ENCODE measurements at places on chromosomes 16 and 17. TPM values are rescaled to one million over a fixed set of nuclear protein-coding genes. Genes with fewer than 3 reads are reported as not detected.

KRTAP2-1 gene
- not detected for total RNA-seq

GRIN2C gene
- total RNA-seq = 0.13 TPM

HS3ST4 gene
- 0.15 TPM for total RNA-seq

EFNB3 gene
- total RNA-seq = 1.9 TPM

- no peaks in the 10 kb centered on the region for H3K36me3 ChIP-seq
- H3K4me3 ChIP-seq = no peak overlapping the region
- peaks cover 39% of the 10 kb centered on the region for H3K4me1 ChIP-seq
- H3K27ac ChIP-seq = peak overlapping the region; percentile 69
- no peak for DNase-seq
- no peaks in the 10 kb centered on the region for H3K27me3 ChIP-seq
Observed at GRCh38 chr16:65658787-65659220, 536.9 kb upstream of the CDH11 start.

- DNase-seq = no peak
- no peak overlapping the region for H3K4me3 ChIP-seq
- H3K27ac ChIP-seq = no peak overlapping the region
- peaks cover 17% of the 10 kb centered on the region for H3K4me1 ChIP-seq
Observed at GRCh38 chr16:15765880-15766279, 90.9 kb downstream of the MYH11 start.

DNA sequence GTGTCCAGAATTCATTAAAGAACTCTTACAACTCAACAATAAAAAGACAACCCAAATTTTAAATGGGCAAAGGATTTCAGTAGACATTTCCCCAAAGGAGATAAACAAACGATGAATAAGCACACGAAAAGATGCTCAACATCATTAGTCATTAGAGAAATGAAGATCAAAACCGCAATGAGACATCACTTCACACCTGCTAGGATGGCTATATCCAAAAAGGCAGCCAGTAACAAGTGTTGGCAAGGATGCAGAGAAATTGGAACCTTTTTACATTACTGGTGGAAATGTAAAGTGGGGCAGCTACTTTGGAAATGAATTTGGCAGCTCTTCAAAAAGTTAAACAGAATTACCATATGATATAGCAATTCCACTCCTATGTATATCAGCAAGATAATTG lies 42.0 kb downstream of the PITPNM3 start:
- no peak overlapping the region for H3K4me3 ChIP-seq
- peaks cover 25% of the 10 kb centered on the region for H3K36me3 ChIP-seq
- no peaks in the 10 kb centered on the region for H3K27me3 ChIP-seq
- DNase-seq = no peak
- no peak overlapping the region for H3K27ac ChIP-seq
- H3K4me1 ChIP-seq = peaks cover under 1% of the 10 kb centered on the region

GRCh38 chr16:29922986-29923501 lies 3.0 kb downstream of the KCTD13 start:
- no peak overlapping the region for H3K27ac ChIP-seq
- DNase-seq = no peak
- H3K36me3 ChIP-seq = peaks cover 57% of the 10 kb centered on the region
- H3K4me1 ChIP-seq = peaks cover 15% of the 10 kb centered on the region
- H3K4me3 ChIP-seq = no peak overlapping the region

- no peaks in the 10 kb centered on the region for H3K27me3 ChIP-seq
- no peak overlapping the region for H3K27ac ChIP-seq
- H3K4me1 ChIP-seq = no peaks in the 10 kb centered on the region
- DNase-seq = no peak
- no peak overlapping the region for H3K4me3 ChIP-seq
Observed at GRCh38 chr16:72264771-72265170, 92.8 kb upstream of the PMFBP1 start.

DNA sequence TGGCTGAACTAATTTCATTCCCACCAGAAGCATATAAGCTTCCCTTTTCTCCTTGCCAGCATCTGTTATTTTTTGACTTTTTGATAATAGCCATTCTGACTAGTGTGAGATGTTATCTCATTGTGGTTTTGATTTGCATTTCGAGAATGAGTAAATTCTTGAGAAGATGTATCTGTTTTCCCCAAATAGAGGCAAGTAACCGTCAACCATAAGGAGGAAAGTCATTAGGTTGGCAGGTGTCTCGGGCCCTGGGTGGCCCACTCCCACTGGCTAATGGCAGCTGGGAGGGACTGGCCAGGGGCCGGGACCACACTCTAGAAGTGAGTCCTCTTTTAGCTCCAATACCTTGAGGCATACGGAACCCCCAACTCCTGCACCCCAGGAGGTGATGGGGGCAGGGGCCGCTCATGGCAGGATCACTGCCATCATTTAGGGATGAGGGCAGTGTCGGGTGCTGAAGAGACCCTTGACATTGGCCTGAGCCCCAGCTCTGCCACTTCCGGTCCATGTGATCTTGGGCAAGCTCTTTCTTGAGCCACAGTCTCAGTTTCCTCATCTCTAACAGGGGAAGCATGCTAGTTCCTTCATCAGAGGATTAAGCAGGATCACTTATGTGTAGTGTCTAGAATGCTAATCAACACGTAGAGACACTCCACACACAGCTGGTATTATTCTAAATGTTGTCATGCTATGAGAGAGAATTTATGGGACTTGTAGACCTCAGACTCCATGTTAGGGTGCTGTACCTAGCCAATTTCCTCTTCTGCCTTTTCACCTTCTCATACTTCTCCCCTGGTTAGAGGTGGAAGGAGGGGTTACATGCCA lies 44.3 kb downstream of the RGS9 start:
- no peaks in the 10 kb centered on the region for H3K36me3 ChIP-seq
- H3K27me3 ChIP-seq = peaks cover 7% of the 10 kb centered on the region
- no peak overlapping the region for H3K27ac ChIP-seq

GRCh38 chr17:62929320-62929719 lies 36.7 kb upstream of the TANC2 start:
- no peaks in the 10 kb centered on the region for H3K36me3 ChIP-seq
- H3K4me1 ChIP-seq = no peaks in the 10 kb centered on the region
- no peaks in the 10 kb centered on the region for H3K27me3 ChIP-seq
- no peak for DNase-seq

- H3K36me3 ChIP-seq = peaks cover 71% of the 10 kb centered on the region
- H3K4me1 ChIP-seq = no peaks in the 10 kb centered on the region
- no peak overlapping the region for H3K27ac ChIP-seq
- no peaks in the 10 kb centered on the region for H3K27me3 ChIP-seq
Observed at GRCh38 chr17:51006601-51007000, 114.1 kb downstream of the SPAG9 start.

DNA sequence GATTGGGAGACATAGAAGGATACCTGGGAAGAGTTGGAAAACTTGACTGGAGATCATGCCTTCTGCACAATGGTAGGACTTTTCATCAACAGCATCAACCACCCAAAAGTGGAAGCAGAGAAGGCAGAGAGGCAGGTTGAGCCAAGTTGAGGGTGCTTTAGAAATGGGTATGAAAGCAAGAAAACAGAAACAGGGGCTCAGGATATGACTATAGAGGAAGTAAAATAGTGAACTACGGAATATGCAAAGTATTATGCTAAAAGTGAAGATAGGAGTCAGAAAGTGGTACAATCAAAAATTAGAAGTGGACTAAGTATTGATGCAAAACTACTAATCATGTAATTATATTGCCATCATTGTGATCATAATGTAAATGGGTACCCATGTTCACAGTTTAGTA lies 16.1 kb upstream of the ARHGAP44 start:
- DNase-seq = no peak
- H3K36me3 ChIP-seq = no peaks in the 10 kb centered on the region
- no peaks in the 10 kb centered on the region for H3K4me1 ChIP-seq
- no peak overlapping the region for H3K4me3 ChIP-seq
- H3K27ac ChIP-seq = no peak overlapping the region

GRCh38 chr17:49931416-49932137 lies 37.4 kb upstream of the DLX4 start:
- H3K36me3 ChIP-seq = no peaks in the 10 kb centered on the region
- no peaks in the 10 kb centered on the region for H3K4me1 ChIP-seq
- no peak overlapping the region for H3K27ac ChIP-seq
- H3K4me3 ChIP-seq = no peak overlapping the region

All from esophagus squamous epithelium (tissue), 5 donors.